ENCODE measurements at places on chromosomes 7 and 10. TPM values are rescaled to one million over a fixed set of nuclear protein-coding genes. Genes with fewer than 3 reads are reported as not detected.

ODAD2 gene
- 0.23 TPM for total RNA-seq

DNA sequence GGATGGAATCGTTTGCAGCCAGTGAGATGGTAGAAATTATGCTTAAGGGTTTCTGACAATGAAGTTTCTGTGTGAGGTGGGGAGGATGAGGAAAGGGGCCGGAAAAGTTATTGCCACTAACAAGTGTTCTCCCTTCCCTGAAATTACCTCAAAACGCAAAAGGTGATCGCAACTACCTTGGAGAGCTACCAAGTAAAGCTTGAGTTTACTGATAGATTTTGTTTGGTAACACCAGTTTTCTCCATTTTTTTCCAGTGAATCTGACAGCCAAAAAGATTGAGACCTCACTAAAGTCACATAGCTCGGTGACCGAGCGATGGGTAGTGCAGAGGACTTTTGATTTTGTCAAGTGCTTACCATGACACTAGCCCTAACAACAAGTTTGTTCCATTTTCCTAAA, 1.6 kb downstream of the SUV39H2 start:
- DNase-seq = no peak

GRCh38 chr10:97179311-97179710, 6.4 kb downstream of the SLIT1 start:
- DNase-seq = no peak

CPA5 gene
- 0.56 TPM for total RNA-seq

- peak; percentile 67 for DNase-seq
Measured at GRCh38 chr10:43255634-43256431, 11.0 kb downstream of the RASGEF1A start.

GARIN1A gene
- 0.07 TPM for total RNA-seq

RBM17 gene
- 206 TPM for total RNA-seq

NUPR2 gene
- not detected for total RNA-seq

GRCh38 chr7:4957847-4958476, 1.0 kb downstream of the MMD2 start:
- no peak for DNase-seq

DNA sequence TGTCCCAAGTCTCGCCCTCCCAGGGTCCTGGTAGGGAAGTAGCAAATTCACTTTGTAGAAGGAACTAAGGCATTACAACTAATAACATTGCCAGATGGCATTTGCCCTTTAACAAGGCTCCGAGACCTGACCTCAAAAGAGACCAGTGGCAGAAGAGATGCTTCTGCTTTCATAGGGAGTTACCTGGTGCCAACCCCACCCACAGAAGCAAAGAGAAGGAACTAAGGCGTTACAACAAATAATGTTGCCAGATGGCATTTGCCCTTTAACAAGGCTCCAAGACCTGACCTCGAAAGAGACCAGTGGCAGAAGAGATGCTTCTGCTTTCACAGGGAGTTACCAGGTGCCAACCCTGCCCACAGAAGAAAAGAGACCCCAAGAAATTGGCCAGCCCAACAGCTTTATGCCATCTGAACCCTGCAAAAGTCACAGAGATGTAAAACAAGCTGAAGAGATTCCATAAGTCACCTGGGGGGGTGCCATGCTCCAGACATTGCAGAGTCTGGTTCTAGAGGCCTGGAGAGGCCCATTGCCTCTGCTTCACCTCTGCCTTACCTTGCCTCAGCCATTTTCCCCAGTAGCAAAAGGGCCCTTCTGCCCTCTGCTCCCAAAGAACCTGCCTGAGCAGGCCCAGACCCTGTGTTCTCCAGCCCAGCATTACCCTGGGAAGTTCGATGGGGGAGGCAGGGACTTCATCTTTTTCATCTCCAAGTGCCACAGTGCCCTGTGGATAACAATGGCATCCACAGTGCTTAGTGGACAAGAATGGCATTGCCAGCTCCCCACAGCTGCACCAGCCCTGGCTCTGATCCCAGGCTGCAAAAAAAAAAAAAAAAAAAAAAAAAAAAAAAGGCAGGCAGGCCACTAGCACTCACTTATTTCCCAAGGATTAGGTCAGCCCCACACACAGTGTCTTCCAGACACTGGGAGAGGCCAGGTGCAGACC, 179.5 kb upstream of the PLXNA4 start:
- no peak for DNase-seq

- DNase-seq = no peak
Measured at GRCh38 chr10:107031931-107032699, 132.4 kb downstream of the SORCS1 start.

STK31 gene
- 0.18 TPM for total RNA-seq

VWDE gene
- 2.2 TPM for total RNA-seq

CLDN12 gene
- total RNA-seq = 5.8 TPM

PON1 gene
- not detected for total RNA-seq

SFTPA1 gene
- not detected for total RNA-seq

STRA8 gene
- total RNA-seq = not detected

GRCh38 chr10:110553905-110554304, 13.6 kb upstream of the SMC3 start:
- DNase-seq = no peak

- peak; percentile 27 for DNase-seq
Measured at GRCh38 chr7:2399848-2400587, 3.4 kb upstream of the CHST12 start.

- DNase-seq = no peak
Measured at GRCh38 chr7:81433692-81434331, 336.0 kb downstream of the HGF start.

GRCh38 chr7:38806912-38807311, 102.1 kb downstream of the VPS41 start:
- no peak for DNase-seq

AKR1D1 gene
- total RNA-seq = not detected

DNA sequence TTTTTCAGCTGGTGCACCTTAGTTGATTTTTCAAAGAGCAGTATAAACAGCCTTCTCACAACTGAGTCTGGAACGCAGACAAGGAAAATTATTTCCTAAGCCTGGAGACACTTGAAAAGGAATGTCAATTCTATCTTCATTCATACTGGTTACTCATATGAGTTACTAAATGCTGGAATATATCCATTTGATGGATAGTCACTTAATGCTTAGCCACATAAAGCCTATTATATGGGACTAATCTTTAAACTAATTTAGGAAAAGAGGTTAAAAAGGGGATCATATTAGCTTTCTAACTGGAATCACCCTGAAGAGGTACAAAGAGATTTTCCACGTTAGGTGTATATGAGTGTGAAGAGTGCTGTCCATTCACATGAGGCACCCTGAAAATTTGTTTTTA, 1.7 kb upstream of the HOXA4 start:
- DNase-seq = no peak

GRCh38 chr10:110610308-110610774, 33.8 kb upstream of the RBM20 start:
- peak; percentile 72 for DNase-seq

- no peak for DNase-seq
Measured at GRCh38 chr7:96441436-96442084, 119.7 kb upstream of the SLC25A13 start.

INTS1 gene
- total RNA-seq = 81.7 TPM

DNA sequence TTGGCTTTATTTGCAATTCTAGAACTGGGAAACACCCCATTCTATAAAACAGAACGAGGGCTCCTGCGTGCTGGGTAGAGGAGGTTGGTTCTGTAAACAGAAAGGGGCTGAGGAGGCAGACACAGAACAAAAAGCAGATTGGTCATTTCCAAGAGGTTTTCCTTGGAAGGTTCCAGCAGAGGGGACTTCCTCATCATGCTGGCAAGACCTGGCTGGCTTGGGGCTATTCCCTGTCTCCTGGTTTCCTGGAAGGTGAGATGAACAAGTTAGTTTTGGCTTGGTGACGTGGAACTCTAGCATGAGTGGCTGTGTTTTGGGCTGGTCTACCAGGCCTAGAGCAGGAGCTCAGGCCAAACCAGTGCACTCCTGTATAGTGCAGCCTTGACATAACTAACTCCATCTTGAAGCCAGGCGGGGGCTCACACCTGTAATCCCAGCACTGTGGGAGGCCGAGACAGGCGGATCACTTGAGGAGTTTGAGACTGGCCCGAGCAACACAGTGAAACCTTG, 26.1 kb upstream of the DNAJB6 start:
- DNase-seq = no peak

DNA sequence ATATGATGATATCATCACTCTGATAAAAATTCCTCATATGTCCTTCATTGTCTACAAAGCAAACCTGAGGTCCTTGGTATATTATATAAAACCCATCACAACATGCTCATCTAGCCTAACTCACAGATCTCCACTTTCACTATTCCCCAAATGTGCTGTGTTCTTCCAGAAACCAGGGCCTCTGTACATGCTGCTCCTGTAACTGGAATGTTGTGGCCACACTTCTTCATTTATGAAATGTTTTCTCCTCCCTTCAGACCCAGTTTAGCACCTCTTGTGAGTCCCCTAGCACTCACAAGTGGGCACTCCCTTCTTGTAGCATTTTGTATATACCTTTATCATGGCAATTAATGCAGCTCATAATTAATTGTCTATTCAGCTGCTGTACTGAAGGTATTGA, 61.9 kb downstream of the AASS start:
- DNase-seq = no peak

GRCh38 chr7:141567432-141567831, 16.2 kb downstream of the AGK start:
- DNase-seq = no peak

DNA sequence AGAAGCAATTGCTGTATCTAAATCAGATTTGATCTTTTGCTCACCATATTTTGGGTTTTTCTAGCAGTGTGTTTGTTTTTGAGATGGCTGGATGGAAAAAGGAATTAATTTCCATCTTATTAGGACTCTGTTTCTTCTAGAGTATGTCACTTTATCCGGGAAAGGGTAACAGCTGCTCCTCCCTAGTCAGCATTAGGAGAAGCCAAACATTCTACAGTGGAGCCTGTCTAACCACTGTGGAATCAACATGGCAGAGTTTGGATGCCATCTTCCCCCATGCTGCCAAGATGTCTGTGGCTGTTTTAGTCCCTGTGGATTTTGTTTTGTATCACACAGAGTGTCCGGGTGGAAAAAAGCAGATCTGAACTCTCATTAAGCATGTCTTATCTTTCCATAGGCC, 16.0 kb upstream of the LMOD2 start:
- DNase-seq = no peak

GPR26 gene
- total RNA-seq = not detected

- DNase-seq = peak; percentile 33
Measured at GRCh38 chr10:86599729-86600128, 54.6 kb upstream of the OPN4 start.

PCDH15 gene
- total RNA-seq = not detected

GRCh38 chr7:26034391-26034790, 117.6 kb upstream of the NFE2L3 start:
- DNase-seq = peak; percentile 9

ACSM6 gene
- not detected for total RNA-seq

TFPI2 gene
- not detected for total RNA-seq

Measured in activated CD4-positive, alpha-beta T cell treated with anti-CD3 and anti-CD28 coated beads for 36 hours (primary cell).